ENCODE measurements at places on chromosomes 1 and 21.

GRCh38 chr1:242534753-242535152, 10.3 kb upstream of the PLD5 start:
- no peak for DNase-seq

DNA sequence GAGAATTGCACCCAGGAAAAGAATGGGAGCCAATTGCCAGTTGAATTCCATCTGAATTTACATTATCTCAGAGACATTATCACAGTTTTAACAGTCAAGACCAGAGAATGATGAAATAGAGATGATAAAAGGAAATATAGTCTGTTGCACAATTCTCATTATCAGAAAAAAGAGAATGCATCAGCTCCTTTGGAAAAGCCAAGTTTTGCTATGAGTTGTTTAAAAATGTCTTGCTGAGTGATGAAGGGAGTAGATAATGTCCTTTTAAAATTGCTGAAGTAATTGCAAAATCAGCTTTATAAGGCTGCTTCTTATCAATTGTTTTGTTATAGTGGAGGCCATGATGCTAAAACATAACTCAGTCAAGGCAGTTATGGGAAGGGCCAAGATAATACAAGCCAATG, 37.9 kb upstream of the EEIG2 start:
- DNase-seq = no peak

- no peak for DNase-seq
Observed at GRCh38 chr1:66998972-66999371, 55.0 kb downstream of the SLC35D1 start.

GRCh38 chr21:39029900-39030884, 153.1 kb downstream of the PSMG1 start:
- DNase-seq = no peak

- DNase-seq = peak; percentile 21
Observed at GRCh38 chr1:168637350-168637991, 61.1 kb downstream of the XCL1 start.

DNA sequence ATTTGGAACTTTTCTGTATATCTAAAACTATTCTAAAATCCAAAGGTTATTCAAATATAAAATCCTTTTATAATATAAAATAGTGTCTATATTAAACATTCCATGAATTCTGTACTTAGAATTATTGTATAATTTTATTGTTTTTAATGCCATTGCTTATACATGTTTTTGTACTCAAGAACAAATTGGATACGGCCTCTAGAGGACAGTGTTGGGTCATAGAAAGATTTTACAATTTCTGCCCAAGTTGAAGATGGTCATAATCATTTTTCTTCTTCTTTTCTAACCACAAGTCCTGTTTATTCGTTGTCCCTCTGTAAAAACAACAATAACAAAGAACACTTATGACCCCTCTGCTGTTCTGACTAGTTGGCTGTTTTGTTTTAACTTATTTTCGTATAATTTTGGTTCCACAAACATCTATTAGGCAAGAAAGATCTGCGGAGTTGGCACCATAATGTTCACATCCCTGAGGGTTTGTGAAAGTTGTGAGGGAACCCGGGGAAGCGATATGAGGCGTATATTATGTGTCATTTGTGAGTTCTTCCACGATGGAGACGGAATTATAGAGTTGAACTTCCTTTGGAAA, 75.7 kb upstream of the KIF26B start:
- peak; percentile 27 for DNase-seq

DNA sequence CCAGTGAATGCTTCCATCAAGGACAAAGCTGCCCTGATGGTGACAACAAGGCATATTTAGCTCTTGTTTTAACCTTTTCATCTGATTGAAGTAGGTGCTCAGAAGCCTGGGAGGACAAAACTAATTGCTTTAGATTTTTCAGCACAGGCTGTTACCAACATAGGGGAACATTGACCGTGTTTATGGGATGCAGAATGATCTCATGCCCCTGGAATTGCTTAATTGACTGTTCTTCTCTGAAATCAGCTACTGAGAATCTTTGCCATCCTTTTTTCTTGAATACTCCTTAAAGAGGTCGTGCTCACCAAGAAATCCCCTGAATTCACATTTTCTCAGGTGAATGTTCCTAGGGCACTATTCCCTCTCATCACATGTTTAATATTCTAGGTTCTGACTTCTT, 95.9 kb upstream of the CCDC190 start:
- DNase-seq = no peak

DNA sequence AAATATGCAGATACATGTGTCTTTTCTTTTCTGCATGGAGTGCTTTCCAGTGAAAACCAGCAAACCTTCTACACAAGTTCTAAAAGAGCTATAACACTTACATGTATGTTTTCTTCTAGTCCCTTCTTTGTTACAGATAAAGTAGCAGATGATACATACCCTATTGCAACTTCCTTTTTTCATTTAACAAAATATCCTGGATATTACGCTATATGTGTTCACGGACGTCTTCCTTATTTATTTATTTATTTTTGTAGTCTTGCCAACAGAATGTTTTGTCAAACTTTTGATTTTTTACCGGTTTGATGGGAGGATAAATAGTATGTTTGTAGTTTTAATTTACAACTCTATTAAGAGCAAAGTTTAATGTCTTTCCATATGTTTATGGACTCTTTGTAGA, 5.2 kb upstream of the GALNT2 start:
- no peak for DNase-seq

DNA sequence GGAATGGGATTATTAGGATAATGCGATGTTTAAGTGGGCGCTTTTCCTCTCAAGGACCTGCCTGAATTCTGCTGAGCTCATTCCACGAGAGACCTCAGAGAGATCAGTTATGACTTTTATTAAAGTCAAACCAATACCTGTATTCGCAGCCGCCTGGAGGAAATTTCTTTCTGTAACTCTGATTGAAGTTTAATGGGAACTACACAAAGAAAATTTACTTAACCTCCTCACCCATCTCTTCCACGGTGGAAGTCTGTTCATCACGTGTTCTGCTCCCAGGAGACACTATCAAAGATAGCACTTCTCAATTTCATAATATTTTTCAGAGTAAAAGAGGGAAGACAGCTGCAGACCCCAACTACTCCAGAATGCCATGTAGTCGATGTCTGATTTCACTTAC, 334.7 kb upstream of the POU3F1 start:
- DNase-seq = no peak

DNA sequence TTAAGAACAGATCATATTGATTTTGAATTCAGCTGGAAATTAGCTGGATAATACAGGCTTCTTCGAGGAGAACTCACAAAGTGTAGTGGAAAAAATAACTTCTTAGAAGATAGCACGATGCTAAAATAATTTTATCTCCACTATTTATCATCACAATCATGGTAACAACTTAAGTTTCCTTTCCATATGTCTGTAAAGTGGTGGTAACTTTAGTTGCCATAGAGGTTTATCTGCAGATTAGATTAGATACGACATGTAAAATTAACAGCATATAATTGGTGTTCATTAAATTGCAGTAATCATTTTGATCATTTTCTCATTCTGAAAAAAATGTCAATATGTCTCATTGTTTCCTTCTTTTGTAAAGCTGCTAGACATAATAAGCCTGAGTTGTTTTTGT, 921.5 kb downstream of the KCNT2 start:
- DNase-seq = no peak

- DNase-seq = no peak
Observed at GRCh38 chr1:236951672-236952071, 52.6 kb downstream of the MT1HL1 start.

- no peak for DNase-seq
Observed at GRCh38 chr1:211285196-211285595, 26.0 kb downstream of the RCOR3 start.

- DNase-seq = no peak
Observed at GRCh38 chr1:156276532-156276931, 6.1 kb downstream of the SMG5 start.

- no peak for DNase-seq
Observed at GRCh38 chr1:115193046-115193828, 103.9 kb upstream of the TSPAN2 start.

DNA sequence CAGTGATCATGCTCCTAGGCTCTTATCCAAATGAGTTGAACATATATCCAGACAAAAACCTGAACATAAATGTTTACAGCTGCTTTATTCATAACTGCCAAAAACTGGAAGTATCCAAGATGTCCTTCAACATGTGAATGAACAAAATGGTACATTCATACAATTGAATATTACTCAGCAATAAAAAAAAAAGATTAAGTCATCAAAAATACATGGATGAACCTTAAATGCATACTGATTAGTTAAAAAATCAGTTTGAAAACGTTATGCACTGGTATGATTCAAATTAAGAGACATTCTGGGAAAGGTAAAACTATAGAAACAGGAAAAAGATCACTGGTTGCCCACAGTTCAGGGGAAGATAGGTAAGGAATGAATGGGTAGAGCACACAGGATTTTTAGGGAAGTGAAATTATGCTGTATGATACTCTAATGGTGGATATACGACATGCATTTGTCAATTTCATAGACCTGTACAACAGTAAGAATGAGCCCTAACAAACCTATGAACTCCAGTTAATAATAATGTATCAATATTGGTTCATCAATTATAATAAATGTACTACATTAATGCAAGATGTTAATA, 3.1 kb downstream of the LRRC40 start:
- no peak for DNase-seq

GRCh38 chr1:248730507-248731335, 24.8 kb downstream of the LYPD8 start:
- no peak for DNase-seq

GRCh38 chr1:31201931-31202360, 37.7 kb downstream of the NKAIN1 start:
- no peak for DNase-seq

- no peak for DNase-seq
Observed at GRCh38 chr1:203371288-203371687, 20.4 kb upstream of the FMOD start.
